Osteoblast (primary cell): ENCODE measurements at places on chromosomes 2 and 18. TPM values are rescaled to one million over a fixed set of nuclear protein-coding genes. Genes with fewer than 3 reads are reported as not detected.

DNA sequence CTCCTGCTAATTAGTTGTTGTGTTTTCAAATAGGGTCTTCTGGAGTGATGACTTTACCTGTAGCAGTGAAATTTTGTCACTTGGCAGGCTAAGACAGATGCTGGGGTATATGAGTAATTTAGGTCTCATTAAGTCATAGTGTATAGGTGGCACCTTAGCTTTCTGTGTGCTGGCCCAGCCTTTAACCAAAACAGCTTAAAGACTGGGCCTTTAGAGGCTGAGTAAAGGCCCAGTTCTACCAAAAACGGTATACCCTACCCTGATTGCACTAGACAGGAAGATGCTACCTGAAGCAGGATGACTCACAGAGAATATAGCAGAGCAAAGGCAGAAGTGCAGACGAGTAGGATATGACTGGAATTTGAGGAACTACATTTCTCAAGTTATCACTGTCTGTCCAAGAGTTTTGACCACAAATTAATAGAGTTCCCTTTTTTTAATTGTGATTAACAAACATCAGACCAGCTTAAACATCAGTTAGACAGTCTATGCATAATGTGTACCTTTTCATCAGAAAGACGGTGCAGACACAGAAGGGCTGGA, 337.9 kb upstream of the SALL3 start:
- peak; percentile 64 for DNase-seq

- no peak for DNase-seq
These were observed 2.2 kb downstream of the INPP4A start for GRCh38 chr2:98446850-98447249.

KCNE4 gene
- 37.6 and 40.4 TPM in 2 replicates for total RNA-seq

DNA sequence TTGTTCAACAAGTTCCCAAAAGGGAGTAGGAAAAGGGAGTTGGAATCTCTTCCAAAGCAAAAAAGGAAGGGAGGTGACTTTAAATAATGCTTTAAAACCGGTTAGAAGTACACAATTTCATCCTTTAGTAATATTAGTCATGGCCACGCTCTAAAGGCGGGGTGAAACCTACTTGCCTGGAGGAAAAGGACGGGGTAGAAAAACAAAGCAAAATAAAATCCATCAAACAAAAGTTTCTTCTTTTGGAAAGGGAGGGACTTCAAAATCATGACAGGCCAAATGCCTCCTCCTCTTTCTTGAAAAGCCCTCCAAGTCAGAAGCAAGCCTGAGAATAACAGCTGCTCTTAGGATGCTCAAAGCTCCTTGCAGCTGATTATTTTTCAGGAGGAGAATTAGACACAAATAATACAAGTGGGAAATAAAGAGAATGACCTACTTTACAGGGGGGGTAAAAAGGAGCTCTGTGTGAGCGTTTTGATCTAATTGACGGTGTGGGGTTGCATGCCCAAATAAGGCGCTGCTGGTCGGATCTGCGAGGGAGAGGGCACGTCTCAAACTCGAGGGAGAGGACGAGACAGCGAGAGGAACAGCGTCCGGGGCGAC, 1.8 kb upstream of the NPAS2 start:
- peak; percentile 87 for DNase-seq

DNA sequence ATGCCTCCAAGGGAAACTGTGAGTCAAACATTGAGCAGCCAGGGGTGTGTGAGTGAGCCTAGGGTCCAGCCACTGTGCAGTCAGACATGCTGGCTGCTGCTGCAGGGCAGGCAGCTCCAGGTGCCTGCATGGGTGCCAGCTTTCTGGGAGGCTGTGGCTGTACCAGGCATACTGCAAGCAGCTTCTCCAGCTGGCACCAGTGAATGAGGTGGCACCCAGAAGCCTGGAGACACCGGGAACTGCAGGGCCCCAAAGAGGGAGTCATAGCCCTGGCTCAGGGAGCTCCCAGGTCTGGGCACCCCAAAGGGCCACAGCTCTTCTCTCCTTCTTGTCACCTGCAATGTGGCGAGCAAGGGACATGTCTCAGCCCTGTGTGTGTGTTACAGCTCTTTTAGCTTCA, 283.2 kb downstream of the RPRM start:
- DNase-seq, result no peak

- peak; percentile 71 for DNase-seq
These were observed 12.4 kb downstream of the ADRA2B start for GRCh38 chr2:96103761-96104486.

GRCh38 chr2:84424152-84424551, 34.9 kb downstream of the SUCLG1 start:
- DNase-seq, result no peak

DNA sequence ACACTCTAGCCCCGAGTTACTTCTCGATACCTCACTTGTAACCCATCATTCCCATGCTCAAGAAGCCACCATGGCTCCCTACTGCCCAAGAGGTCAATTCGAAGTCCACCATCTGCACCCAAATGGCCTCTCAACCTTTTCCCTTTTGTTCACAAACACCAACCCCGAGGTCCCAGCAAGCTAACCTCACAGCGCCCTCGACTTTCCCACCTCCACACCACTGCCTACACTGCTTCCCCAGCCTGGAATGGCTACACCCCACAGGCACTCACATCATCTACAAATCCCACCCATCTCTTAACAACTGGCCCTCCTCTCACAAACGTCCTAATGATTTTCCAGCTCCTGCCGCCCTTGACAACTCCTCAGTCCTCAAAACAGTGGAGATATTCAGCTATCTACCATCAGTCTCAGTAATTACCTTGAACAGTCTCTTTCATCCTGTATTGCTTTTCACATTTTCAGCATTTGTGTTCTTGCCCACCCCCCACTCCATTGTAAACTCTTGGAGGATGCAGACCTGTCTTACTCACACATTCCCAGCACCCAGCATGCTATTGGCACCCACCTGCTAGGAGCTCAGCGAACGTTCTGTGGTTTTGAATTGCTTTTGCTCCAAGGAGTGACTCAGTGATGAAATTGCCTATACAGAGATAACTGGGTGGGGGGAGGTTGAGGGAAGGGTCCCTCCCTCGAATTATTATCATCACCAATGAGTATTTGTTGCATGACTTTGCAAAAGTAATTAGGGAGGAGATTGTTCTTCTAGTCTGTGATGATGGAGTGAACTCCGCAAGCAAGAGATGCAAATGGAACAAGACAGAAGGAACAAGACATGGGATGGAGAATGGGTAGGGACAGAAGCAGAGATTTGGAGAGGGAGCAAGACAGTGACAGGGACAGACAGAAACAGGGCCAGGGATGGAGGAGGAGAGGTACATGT, 106.8 kb downstream of the CYP26B1 start:
- DNase-seq, result no peak

DNA sequence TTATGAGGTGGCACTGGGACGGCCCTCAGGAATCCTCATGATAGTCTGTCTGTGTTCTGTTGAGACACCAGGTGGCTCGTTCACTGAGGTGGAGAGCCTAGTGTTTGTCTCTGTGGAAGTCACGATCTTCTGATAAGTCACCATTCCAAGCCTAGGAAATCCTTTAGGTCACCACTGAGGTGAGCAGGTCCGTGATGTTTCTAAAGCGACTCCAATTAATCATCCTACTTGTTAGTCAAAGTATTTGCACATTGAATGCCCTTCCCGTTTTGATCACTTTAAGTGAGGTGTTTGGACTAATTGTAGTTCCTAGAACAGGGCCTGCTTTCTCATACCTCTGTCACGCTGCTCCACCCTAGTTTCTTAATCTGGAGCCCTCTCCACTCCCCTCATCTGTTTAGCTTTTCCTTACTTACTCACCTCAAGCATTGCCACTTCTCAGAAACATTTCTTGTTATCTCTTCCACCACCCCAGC, 28.0 kb upstream of the DSG3 start:
- DNase-seq, result no peak

- DNase-seq, result no peak
These were observed 103.3 kb downstream of the RNF144A start for GRCh38 chr2:7020468-7020867.

DNA sequence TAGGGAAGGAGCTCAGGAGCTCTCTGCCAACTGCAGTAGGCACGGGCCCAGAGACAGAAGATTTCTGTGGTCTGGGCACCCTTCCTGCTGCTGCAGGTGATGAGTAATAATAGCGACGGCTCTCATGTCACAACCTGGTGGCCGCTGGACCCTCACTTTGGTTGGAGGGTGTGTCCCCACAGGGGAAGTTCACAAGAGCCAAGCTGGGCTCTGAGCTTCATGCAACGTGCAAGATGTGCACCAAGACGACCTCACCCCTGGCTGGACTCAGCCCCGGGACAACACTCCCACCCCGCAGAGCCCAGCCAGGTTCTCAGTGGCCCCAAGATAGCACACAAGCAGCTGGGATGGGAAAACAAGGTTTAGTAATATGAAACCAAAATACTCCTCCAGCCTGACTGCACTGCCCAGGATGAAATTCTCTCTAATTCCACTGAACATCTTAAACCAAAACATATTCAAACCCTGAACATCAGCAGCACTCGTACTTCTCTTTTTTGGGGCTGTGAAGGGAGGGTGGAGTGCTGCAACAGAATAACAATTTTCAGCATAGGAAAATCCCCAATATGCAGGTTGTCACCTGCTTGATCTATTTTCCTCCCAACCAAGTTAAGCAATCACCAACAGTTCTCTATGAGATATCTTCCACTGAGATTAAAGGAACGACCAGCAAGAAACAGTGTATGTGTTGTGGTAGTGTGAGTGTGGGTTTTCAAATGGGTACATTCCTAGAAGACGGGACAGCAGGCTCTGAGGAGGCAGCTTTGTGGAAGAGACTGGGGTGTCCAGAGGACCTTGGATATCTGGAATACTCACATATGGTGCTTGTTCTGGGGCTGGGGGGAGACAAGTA, 26.5 kb downstream of the BCL2 start:
- no peak for DNase-seq

DNA sequence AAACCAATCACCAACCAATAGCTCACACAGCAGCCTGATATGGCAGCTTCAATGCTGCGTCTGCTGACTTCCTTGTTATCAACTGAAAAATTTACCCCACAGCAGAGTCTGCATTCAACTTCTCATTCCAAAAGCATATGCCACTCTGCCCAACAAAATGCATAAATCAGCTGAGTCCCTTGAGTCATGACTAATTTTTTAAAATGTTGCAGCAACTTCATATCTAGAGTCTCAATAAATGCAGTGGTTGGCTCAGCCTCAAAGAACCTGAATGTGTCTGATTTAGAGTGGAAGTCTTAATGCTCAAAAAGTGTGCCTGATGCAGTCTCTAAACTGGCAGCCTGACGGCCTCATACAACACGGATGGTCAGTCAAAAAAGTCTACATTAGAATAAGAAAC, 46.5 kb downstream of the FARSB start:
- DNase-seq, result peak; percentile 72
